Hepatic stellate cell (primary cell): ENCODE measurements at places on chromosomes 11 and 22.

- DNase-seq, result no peak
Observed at GRCh38 chr11:97296301-97296700, 906.5 kb downstream of the JRKL start.

DNA sequence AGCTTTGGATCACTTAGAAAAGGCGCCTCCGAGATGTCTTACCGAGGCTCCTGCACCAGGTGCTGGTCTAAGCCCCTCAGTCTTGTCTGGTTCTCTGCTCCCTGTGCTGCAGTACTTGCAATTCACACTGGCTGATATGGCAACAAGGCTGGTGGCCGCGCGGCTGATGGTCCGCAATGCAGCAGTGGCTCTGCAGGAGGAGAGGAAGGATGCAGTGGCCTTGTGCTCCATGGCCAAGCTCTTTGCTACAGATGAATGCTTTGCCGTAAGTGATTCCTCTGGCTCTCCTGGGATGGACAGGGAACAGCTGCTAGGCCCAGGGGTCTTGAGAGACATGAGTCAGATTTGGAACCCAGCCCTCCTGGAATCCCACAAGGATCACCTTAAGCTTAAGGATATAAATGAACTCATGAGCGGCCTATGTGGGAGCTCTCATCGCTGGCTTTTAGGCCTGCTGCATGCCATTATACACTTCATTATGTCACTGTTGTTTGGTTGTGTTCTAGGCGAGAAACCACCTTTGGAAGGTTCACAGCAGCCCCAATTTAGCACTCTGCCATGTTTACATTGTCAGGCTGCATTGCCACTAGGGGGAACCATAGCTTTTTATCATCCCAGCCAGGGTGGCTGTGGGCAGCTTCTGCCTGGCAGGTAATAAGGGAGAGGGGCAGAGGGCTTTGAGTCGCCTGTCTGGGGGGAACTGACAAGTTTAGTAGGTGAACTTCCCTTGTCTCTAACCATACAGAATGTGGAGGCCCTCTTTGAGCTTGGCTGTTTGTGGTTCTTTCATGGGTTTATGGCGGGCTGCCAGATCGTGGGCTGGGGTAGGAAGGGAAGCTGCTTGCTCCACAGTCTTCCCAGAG, 8.5 kb downstream of the ACAD8 start:
- DNase-seq, result peak; percentile 46

DNA sequence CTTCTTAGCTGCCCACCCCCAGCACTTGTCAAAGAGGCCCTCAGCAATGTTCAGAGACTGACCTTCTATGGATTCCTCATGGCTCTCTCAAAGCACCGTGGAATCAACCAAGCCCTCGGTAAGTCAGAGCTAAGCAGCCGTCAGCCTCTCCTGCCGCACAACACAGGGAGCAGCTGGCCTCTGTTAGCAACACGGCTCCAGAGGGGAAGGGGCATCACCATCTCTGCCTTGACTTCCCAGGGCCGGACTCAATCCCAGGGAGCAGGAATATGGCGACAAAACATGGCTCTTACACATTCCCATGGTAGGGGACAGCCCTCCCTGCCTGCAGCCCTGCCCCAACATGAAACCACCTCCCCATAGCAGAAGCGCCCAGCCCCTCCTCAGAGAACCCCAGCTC, 18.9 kb downstream of the ARFGAP2 start:
- no peak for DNase-seq

DNA sequence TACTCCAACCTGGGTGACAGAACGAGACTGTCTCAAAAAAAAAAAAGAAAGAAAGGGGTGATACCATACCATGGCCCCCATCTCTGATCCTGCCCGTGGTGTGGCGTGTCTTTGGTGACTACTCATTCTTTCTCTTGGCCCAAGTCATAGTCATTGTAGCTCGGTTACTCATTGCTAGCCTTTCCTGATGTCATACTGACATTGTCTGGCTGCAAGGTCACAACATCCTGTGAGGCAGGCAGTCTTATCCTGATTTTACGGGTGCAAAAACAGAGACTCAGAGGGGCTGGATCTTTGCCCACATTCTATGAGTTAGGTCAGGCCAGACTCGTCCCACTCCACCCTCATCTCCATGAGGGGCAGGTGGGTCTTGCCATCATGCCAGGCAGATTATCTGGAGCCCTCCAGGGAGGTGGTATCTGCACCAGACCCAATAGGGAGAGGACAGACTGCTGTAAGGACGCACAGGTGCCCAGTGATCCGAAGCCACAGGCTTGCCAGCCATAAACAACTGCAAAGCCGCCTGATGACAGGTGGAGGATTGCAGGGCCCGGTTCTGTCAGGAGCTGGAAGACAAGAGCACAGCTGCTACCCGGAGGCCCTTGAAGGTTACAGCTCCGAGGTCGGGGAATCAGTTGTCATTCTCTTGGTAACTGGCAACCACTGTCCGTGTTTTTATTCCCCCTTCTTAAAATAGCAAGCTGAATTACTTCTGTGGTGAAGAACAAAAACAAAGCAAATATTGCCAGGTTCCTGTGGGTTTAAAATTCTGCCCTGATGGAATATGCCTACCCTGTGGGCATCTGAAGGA, 13.8 kb downstream of the TOM1 start:
- DNase-seq, result peak; percentile 92

DNA sequence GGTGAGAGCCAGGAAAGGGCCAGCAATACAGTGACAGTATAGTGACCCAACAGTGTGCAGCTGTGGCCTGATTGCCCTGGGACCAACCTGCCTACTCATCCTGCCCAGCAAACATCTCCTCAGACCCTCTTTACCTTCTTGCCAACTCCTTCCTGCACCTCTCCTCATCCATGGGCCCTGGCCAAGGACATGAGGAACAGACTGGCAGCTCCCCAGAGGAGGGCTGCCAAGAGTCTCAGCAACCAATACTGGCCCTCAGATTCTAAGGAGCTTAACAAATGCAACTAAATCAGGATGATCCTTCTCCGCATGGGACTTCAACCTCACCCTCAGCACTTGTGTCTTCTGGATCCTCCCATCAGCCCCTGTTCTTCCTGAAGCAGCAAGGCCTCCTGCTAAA, 77.0 kb downstream of the RPL27A start:
- DNase-seq, result no peak

GRCh38 chr11:10693509-10694081, at the start of gene IRAG1:
TSS of gene IRAG1 (minus strand) at chr11:10693755. CDS start at chr11:10693602, 153 bp downstream.
- DNase-seq, result peak; percentile 75

GRCh38 chr11:111932611-111932950, 4.6 kb upstream of the DIXDC1 start:
- no peak for DNase-seq

DNA sequence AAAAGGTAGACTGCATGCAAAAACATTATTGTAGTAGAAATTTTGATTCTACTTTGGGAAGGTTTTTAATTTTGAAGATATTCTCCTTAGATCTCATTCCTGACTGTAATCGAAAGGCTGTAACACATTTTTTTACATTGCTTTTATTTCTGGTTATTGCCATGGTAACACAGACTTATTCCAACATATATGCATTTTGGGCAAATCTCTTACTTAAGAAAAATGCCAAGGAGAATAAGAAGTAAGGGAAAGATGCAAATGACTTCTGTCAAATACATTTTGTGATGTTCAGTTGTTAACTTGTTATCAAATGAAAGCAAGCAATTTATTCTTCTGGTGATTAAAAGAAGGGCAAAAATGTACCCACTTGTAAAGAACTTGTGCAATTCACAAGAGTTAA, 267.5 kb downstream of the AASDHPPT start:
- DNase-seq, result no peak

DNA sequence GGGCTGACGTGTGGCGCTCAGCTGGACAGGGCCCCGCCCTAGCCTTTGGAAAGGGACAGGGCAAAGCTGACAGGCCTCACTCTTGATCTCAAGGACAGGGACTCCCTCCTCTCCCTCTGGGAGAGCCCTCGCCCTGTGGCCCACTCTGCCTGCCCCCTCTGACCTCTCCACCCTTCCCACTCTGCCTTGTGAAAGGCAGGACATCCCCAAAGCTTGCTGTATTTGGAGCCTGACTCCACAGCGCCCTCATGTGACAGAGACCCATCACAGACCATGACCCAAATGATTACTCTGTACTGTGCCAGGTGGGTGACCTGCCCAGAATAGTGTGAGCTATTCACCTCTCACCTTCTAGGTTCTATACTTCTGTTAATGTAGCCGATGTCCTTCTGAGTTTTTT, 18.8 kb downstream of the P2RY2 start:
- no peak for DNase-seq

GRCh38 chr11:115049796-115050195, 371.5 kb downstream of the NXPE2 start:
- no peak for DNase-seq

GRCh38 chr11:57231539-57232253, 5.4 kb downstream of the APLNR start:
- no peak for DNase-seq

GRCh38 chr11:2987881-2988861, 4.0 kb downstream of the NAP1L4 start:
- DNase-seq, result no peak

- no peak for DNase-seq
Observed at GRCh38 chr11:22828373-22828772, 1.2 kb downstream of the SVIP start.

DNA sequence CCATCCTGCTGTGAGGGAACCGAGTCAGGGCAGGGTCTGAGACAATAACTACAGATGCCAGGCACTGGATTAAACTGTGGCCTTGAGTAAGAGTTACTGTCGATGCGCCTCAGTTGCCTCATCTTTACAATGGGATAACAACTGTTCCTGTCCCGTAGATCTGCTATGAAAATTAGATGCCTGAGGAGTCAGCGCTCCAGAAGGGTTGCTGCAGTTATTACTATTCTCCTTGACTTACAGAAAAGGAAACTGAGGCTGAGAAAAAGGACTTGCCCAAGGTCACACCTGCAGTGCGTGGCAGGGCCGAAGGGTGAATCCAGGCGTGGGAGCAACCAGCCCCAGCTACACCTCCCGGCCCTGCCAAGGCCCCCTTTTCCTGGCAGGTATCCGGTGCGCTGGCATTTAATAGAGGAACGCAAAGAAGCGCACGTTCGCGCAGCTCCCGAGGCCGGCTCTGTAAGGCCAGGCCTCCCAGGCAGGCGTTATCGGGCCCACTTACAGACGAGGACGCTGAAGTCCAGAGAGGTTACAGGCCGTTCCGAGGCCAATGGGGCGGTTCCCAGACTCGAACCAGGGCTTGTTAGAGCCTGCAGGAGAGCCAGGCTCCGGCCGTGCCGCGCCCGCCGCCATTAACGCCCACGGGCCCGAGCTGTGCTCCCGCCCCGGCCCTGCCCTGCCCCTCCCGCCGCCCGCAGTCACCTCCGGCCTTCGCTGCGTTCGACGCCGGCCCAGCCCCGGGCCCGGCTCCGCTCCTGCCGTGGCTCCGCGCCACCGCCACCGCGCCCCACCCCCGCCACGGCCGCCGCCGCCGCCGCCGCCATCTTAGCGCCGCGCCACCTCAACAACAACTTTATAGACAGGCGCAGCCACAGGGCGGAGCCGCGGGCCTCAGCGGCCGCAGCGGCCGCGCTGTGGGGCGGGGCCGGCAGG, at the start of gene C11orf68:
Gene C11orf68, minus strand, starts transcription at position 852 of the 930 bp plus-strand sequence. Its CDS starts 31 bp downstream, at position 821.
- no peak for DNase-seq

- no peak for DNase-seq
Observed at GRCh38 chr11:10608584-10608983, 40.1 kb upstream of the LYVE1 start.

- no peak for DNase-seq
Observed at GRCh38 chr11:122812638-122813037, 25.7 kb upstream of the CRTAM start.

GRCh38 chr11:112834277-112834755, 126.9 kb upstream of the NCAM1 start:
- no peak for DNase-seq

DNA sequence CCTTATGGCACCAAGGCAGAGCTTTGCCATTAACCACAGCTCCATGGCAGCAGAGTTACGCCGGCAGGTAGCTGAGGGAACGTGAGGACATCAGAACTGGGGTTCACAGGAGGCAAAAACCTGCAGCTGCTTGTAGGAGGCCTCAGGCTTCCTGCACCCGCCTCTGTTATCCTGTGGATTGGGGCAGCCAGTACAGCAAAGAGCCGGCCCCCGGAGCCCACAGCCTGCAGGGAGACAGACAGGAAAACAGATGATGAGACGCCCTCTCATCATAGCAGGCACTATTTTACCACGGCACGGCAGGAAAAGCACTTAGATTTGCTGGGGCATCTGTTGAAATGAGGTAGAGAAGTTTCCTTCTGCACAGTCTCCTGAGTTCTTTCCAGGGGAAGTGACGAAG, 870.3 kb downstream of the TBC1D22A start:
- no peak for DNase-seq

GRCh38 chr22:32018056-32018455, 25.0 kb upstream of the SLC5A1 start:
- DNase-seq, result no peak

GRCh38 chr11:126945319-126945718, 55.3 kb downstream of the KIRREL3 start:
- no peak for DNase-seq

- DNase-seq, result no peak
Observed at GRCh38 chr11:1654388-1655167, 25.0 kb downstream of the KRTAP5-5 start.

DNA sequence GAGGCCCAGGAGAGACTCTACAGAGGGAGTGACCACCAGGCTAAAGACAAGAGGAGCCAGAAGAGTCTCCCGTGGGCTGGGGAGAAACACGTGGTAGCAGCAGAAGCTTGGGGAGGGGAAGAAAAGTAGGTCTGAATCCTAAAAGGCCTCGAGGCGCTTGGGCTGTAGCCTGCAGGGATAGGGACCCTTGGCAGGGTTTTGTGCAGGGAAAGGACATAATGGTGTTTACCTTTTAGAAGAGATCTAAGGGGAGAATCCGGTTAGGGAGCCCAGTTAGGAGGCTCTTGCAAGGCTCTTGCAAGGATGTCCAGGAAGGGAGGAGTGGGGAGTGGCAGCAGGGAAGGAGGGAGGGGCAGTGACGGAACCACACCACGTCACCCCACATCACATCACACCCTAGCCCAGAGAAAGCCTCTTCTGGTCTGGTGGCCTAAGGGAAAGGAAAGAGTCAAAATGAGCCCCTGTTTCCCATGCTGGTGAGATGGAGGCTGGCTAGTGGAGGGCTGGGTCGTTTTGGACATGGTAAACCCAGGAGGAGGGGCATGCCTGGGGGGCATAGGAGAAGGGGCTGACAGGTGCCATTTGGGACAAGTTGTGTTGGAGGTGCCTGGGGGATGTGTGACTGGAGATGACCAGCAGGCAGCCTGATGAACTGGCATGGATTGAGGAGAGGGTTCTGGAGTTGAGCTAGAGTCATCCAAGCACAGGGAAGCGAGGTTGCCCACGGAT, 6.2 kb upstream of the FAM83F start:
- DNase-seq, result no peak
